ENCODE measurements at places on chromosomes 7 and 10.

DNA sequence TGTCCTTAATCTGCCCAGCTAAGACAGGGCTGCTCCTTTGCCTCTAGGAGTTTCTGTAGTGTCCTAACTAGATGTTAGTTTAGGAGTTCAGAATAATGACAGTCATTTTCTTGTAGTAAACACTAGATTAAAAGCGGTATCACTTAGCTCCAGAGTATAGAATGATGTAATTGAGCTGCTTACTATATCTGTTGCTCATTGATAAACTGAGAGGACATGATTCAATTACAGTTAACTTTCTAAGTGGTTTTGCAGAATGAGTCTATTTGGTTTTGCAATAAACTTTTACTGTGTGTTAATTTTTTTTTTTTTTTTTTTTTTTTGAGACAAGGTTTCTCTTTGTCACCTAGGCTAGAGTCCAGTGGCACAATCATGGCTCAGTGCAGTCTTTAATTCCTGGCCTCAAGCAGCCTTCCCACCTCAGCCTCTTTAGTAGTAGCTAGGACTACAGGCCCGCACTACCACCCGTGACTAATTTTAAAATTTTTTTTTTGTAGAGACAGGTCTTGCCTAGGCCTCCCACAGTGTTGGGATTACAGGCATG lies 1.8 kb downstream of the STMP1 start:
- no peak for DNase-seq

DNA sequence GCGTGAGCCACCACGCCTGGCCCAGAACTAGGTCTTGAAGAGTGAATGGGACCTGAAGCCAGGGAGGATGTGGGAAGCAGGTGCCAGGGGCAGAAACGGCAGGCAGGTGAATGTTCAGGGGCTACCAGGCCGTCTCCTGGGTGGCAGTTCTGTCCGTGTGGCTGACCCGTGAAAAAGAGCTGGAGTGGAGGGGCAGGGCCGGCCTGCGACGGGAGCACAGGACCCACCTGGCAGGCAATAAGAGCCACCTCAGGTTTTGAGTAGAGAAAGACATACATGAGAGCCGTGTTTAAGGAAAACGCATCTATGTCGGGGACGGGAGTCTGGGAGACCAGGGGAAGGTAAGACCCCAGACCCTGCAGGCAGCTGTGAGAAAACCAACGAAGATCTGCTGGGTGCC lies 70.7 kb upstream of the ATP6V0A4 start:
- DNase-seq: no peak

DNA sequence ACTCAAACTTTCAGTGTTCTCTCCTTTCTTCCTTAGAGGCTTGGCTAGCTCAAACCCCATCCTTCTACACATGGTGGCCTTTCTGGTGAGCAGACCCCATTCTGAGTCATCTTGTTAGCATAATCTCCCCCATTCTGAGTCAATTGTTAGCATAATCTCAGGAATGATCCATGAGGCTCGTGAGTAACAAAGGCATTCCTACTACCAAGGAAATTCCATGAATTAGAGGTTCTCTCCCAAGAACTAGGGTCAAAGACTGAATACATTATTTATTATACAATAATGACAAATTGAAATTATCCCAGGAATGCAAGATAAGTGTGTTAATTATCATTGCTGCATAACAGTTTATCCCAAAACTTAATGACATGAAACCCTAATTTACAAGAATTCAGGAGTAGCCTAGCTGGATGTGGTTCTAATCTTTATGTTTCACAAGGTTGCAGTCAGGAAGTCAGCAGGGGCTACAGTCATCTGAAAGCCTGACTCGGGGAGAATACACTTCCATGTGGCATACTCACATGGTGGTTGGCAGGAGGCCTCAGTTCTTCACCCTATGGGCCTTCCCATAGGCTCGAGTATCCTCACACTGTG lies 100.2 kb downstream of the MMRN2 start:
- no peak for DNase-seq

- DNase-seq: no peak
These were observed 583.6 kb downstream of the TCERG1L start for GRCh38 chr10:130727766-130728490.

GRCh38 chr10:20630092-20630643 lies 266.9 kb downstream of the NEBL start:
- no peak for DNase-seq

Data from DMS79 treated with DMSO at 0.1 percent for 48 hours (cell line).